ENCODE measurements at places on chromosomes 2 and 18. TPM values are rescaled to one million over a fixed set of nuclear protein-coding genes. Genes with fewer than 3 reads are reported as not detected.
A peak's percentile ranks its signal among the peaks of the same experiment; 100 is the strongest.

TRIM43 gene
- not detected for total RNA-seq

ZNF532 gene
- total RNA-seq, result 194 TPM

ALPI gene
- not detected for total RNA-seq

C2orf15 gene
- 0.65 TPM for total RNA-seq

IL36B gene
- not detected for total RNA-seq

ANKRD36C gene
- total RNA-seq, result 81.1 TPM

UGT1A8 gene
- total RNA-seq, result not detected

CENPA gene
- 1.2 TPM for total RNA-seq

DNA sequence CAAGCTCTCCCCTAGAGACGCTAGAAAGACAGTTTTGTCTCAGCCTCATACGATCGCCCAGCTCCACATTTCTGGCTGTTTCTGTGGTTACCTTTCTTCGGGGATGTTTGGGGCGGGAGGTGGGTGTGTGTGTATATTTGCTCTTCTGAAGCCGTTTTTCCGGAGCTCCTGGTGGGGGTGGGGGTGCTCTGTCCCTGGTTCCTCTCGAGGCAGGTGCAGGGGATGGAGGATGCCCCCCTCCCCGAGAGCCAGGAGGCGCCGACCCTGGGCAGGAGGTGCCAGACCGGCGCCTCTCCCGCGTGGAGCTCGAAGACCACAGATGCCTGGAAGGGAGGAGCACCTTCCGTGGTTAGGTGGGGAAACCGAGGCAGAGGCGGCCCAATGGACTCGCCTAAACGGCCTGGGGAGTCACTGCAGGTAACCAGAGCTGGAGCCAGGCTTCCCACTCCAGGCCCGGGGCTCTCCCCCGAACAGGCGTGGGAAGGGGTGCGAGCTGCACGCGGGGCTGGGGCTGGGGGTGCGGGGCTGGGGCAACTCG is 694 bp upstream of the HPCAL1 start:
- no peak for DNase-seq

- DNase-seq, result no peak
Measured at GRCh38 chr2:174322746-174323145, 12.0 kb upstream of the SP9 start.

DNA sequence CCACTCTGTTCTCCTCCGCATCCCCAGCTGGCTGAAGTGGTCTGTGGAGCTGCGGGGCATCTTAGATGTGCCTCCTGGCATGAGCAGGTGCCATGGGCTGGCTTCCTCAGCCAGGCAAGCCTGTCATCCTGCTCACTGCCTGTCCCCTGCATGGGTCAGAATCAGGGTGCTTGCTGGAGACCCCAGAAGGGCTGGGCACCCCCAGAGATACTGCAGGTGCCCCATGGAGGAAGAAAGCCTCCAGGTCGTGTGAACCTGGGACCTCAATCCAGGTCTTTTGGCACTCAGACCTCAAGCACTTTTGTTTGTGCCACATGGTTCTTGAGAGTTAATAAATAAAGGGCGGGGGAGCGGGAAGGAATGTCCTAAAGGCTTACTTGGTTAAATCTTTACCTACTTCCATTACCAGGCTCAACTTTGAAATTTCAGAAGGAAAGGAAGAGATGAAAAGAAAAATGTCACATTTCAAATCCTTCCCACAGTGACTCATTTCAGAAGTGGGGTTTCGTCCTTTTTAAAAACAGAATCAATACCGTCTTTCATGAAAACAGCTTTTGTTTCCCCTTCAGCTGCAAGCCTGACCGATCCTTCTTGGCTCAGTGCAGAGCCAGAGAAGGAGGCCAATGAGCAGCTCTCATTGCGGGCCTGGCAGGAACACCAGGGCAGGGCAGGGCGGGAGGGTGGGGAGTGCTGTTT is 69.9 kb downstream of the RHOB start:
- no peak for DNase-seq

DNA sequence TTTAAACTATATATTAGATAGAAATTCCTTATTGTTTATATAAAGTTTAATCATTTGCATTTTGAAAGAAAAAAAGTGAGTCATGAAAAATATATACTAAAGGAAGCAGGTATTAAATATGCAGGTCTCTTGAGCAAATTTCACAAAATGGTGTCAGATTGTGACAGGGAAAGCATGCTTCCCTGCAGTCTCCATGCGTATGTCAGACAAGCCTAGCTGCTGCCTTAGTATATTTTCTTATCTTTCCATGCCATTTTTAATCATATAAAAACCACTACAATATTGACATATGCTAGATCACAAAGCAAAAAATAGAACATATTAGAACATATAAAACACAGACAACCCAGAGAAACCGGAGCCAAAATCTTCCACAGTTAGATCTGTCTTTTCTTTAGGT is 1137.7 kb upstream of the DDX18 start:
- DNase-seq, result no peak

- DNase-seq, result no peak
Measured at GRCh38 chr2:133204421-133204820, 363.8 kb downstream of the NCKAP5 start.

- no peak for DNase-seq
Measured at GRCh38 chr2:16126517-16127275, 186.3 kb downstream of the MYCN start.

DNA sequence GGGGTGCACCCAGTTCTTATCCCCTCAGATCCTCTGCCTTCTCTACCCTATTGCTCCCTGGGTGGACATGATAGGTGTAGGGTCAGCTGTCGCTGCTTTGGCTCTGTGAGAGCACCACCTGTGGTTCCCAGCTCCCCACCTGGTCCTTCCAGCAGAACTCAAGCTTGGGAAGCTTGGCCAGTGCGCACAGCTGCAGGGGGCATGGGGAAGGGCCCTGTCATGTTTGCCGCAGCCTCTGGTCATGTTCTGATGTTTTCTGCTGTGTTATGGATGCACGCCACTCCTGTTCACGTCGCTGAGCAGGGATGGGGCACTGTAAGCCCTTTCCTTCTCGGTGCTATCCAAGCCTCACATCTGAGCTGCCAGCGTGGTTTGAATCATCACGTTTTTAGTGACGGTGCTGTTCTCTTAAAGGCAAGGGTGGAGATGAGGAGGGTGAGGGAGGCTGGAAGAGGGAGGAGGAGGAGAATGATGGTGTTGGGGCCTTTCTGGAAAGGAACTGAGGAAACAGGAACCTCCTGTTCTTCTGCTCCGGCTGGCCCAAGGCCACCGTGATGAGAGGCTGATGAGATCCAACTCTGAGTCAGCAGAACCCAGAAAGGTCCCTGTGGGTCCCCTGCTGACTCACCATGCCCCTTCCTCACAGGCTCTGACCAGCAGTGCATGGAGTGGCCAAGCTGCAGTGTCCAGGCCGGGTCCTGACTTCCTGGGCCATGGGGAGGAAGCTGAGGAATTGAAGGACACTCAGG is 78.0 kb downstream of the LIPG start:
- DNase-seq, result no peak

DNA sequence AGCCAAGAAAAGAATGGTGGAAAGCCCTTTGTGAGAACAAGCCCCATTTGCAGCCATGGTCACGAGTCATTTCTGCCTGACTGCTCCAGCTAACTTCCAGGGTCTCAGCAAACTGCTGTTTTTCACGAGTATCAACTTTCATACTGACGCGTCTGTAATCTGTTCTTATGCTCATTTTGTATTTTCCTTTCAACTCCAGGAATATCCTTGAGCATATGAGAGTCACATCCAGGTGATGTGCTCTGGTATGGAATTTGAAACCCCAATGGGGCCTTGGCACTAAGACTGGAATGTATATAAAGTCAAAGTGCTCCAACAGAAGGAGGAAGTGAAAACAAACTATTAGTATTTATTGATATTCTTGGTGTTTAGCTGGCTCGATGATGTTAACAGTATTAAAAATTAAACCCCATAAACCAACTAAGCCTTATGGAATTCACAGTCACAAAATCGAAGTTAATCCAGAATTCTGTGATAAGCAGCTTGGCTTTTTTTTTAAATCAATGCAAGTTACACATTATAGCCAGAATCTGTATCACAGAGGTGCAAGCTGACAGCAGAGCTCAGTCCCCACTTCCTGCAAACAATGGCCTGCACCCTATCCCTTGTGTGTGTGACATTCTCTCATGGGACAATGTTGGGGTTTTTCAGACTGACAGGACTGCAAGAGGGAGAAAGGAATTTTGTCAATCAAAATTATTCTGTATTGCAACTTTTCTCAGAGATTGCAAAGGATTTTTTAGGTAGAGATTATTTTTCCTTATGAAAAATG is 26.1 kb downstream of the SLC14A1 start:
- DNase-seq, result no peak

DNA sequence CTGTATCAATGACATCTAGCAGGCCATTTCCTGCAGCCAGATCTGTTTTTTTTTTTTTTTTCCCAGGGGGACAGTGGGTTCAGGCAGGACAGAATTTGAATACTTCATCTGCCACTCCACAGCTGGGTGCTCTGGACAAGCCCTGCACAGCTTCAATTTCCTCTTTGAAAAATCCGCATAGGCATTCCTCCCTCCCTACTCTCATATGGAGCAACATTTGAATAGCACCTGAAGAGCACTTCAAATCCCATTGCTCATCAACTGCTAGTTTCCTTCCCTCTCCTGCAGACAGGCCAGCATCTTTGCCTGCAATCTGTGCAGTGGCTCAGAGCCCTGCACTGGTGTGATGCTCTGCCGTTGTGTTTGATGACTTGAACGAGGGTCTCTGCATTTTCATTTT is 326.3 kb downstream of the TSN start:
- no peak for DNase-seq

GRCh38 chr18:6203791-6204190 is 210.9 kb downstream of the L3MBTL4 start:
- no peak for DNase-seq

- no peak for DNase-seq
Measured at GRCh38 chr2:20065885-20066602, 14.6 kb upstream of the LAPTM4A start.

- DNase-seq, result peak; percentile 65
Measured at GRCh38 chr18:22683196-22683676, 249.9 kb upstream of the RBBP8 start.

DNA sequence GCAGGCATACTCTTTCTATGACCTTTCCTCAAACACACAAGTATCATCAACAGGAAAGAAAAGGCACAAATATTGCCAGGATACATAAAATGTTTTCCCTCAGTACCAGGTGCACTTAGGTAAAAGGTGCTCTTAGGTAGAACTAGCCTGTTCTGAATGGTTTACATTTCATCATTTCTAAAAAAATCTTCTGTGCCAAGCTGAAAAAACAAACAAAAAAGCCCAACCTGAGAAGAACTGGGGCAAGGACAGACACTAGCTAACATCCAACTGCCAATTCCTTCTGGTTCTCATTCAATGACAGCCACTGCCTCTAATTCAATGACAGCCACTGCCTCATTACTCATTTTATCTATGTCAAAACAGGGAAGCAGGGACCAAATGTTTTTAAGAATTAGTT is 68.5 kb downstream of the SPIRE1 start:
- DNase-seq, result no peak

- DNase-seq, result no peak
Measured at GRCh38 chr18:60266558-60266957, 106.0 kb downstream of the MC4R start.

- DNase-seq, result no peak
Measured at GRCh38 chr18:23712445-23712844, 23.2 kb downstream of the LAMA3 start.

GRCh38 chr2:207914716-207915115 is 110.6 kb downstream of the PLEKHM3 start:
- DNase-seq, result no peak

DNA sequence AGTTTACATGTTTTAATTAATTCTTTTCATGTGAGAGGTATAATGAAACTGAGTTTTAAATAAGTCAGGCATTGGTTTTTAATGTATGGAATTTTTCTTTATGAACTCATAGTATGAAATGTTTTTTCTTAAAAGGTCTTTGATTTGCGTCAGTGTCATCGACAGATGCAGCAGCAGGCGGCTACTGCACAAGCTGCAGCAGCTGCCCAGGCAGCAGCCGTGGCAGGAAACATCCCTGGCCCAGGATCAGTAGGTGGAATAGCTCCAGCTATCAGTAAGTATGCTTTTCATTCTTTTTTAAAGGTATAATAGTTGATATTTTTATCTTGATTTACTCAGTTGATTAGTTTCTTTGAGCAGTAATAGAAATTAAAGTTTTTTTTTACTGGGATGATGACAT is 46.5 kb downstream of the SMAD4 start:
- DNase-seq, result no peak

DNA sequence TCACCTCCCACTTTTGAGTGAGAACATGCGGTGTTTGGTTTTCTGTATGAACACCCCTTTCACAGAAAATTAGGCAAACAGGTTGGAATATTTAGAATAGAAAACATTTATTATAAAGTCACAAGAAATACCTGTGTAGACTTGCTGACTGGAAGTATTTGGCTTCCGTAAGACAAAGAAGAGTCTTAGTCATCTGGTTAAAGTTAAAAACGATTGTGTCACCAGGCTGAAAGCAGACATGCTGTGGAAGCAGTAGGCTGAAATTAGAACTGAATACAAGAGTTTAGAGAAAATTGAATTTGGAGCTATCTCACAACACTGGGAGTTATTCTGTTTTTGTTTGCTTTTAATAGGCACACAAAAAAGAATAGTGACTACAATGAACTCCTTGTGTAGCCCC is 16.2 kb upstream of the CLASP1 start:
- DNase-seq, result no peak

- no peak for DNase-seq
Measured at GRCh38 chr2:62844311-62845090, 139.0 kb downstream of the EHBP1 start.

- no peak for DNase-seq
Measured at GRCh38 chr2:156189143-156189542, 143.4 kb downstream of the NR4A2 start.

- no peak for DNase-seq
Measured at GRCh38 chr2:119650846-119651370, 28.1 kb upstream of the TMEM177 start.

- DNase-seq, result peak; percentile 92
Measured at GRCh38 chr2:37671009-37671815, at the start of gene CDC42EP3. TSS of gene CDC42EP3 (minus strand) at chr2:37671642. CDS start at chr2:37646587, 25,055 bp downstream.

Data from aorta (tissue), 5 donors.